ENCODE measurements at places on chromosomes 11 and 22.

DNA sequence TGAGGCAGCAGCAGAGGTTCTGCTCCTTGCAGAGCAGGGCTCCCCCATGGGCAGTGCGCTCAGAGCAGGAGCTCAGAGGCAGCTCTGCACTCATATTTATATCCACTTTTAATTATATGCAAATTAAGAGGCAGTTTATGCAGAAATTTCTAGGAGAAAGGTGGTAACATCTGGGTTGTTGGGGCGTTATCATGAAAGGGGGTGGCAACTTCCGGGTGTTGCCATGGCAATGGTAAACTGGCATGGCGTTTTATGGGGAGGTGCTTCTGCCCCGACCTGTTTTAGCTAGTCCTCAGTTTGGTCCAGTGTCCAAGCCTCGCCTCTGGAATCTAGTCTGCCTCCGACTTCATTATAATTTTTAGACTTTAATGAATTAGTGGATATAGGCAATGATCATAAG, 1191.7 kb downstream of the TBC1D22A start:
- no peaks in the 10 kb centered on the region for H3K4me1 ChIP-seq
- H3K4me3 ChIP-seq: no peak overlapping the region
- DNase-seq: no peak
- no peak overlapping the region for H3K27ac ChIP-seq
- no peaks in the 10 kb centered on the region for H3K27me3 ChIP-seq

DNA sequence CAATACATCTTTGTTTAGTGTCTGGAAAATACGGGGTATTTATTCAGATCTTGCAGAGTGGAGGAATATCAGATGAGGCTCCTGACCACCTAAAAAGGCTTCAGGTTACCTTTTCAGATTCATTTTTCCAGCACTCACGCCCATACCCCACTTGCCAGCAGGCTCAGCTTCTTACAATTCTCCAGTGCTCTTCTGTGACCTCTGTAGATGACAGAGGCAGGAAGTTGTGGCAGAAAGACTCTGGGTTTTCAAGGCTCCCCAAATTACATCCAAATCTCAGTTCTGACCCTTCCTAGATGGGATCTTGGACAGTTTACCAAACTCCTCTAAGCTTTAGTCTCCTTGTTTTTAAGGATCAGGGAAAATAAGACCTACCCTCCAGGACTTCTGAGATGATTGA, 61.1 kb downstream of the SYTL2 start:
- H3K36me3 ChIP-seq: no peaks in the 10 kb centered on the region
- no peaks in the 10 kb centered on the region for H3K4me1 ChIP-seq
- no peak overlapping the region for H3K27ac ChIP-seq
- no peak for DNase-seq

DNA sequence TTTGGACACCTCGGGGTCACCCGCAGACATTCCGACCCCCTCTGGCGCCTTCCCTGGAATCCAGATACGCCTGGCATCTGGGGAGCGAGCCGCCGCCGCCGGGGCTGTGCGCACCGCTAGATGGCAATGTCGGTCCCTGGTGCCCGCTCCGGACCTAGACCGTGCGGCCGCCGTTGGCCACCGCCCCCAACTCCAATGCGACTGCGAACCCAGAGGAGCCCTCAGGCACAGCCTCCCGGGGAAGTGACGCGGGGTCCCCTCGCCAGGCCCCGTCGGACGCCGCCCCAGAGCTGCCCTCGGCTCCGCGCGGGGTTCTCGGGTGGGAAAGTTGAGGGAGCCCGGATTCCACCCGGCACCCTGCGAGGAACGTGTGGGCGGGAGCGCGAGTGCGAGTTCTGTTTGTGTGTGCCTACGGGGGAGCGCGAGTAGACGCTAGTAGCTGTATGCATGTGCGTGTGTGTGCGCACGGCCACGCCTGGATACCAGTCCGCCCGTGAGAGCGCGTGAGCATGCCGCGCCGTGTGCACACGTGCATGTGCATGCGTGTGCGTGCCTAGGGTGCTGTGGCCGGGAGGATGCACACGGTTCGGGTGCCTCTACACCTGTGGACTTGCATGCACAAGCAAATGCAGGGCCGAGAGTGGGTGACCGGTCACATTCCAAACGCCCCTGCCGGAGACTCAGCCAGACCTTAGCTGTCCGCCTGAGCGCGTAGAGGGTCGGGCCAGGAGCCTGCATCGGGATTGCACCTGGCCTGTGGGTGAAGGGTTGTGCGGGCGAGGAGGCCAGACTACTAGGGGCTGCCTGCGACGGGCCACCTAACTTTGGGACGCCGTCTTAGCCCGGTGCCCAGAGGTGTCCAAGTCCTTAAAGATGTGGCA, 1.9 kb downstream of the CHRM4 start:
- peak overlapping the region; percentile 51 for H3K4me3 ChIP-seq
- H3K27ac ChIP-seq: no peak overlapping the region
- peaks cover 23% of the 10 kb centered on the region for H3K4me1 ChIP-seq
- peaks cover 17% of the 10 kb centered on the region for H3K27me3 ChIP-seq
- DNase-seq: peak; percentile 58
- H3K36me3 ChIP-seq: no peaks in the 10 kb centered on the region

DNA sequence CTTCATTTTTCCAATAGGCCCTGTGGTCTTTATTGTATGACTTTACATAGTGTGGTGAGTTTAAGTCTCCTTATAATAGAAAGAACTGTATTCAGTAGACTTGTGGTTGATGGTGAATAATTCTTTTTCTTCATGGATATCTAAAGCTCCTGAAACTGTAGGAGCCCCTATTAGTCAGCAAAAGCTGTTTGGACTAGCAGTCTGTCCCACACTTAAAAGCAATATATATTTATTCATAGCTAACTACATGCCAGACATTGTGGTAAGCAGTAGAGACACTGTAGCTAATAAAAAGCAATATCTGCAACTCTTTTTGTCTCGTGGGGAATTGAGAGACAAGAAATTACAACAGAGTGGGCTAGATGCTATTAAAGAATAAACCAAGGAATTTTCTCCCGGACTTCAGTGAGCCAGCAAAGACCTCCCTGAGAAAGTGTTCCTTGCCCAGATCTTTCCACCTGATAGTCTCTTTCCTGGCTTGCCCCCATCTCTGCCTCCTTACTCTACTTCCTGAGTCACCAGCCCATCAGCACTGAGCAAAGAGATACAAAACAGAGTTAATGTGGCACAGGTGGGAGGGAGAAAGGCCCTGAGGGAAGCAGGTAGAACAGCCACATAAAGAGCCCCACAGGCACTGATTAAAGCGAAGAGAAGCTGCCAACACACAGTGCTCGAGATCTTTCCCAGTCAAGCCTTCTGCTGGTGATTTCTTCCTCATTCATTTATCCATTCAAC, 1.4 kb upstream of the OR52W1 start:
- no peak for DNase-seq
- no peaks in the 10 kb centered on the region for H3K27me3 ChIP-seq
- H3K4me3 ChIP-seq: no peak overlapping the region
- peaks cover 17% of the 10 kb centered on the region for H3K4me1 ChIP-seq
- no peaks in the 10 kb centered on the region for H3K36me3 ChIP-seq
- H3K27ac ChIP-seq: no peak overlapping the region

DNA sequence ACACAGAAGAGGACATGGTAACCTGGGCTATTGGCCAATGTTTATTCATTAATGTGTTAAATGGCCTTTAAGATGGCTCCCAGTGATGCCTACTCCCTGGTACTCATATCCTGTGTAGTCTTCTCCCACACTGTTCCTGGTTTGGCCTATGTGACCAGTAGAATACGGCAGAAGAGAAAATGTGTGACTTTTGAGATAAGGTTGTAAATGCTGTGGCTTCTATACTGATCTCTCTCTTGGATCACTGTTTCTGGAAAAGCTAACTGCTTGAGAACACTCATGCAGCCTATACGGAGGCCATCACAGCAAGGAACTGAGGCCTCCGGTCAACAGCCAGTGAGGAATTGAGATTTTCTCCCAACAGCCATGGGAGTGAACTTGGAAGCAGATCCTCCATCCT, 24.1 kb downstream of the MAML2 start:
- H3K36me3 ChIP-seq: no peaks in the 10 kb centered on the region
- H3K4me1 ChIP-seq: peaks cover 75% of the 10 kb centered on the region
- DNase-seq: no peak
- H3K27ac ChIP-seq: no peak overlapping the region

- H3K4me3 ChIP-seq: no peak overlapping the region
- H3K27me3 ChIP-seq: no peaks in the 10 kb centered on the region
- H3K27ac ChIP-seq: no peak overlapping the region
- peaks cover 40% of the 10 kb centered on the region for H3K4me1 ChIP-seq
- no peak for DNase-seq
Observed at GRCh38 chr11:61147271-61147670, 14.0 kb downstream of the VPS37C start.

- H3K4me1 ChIP-seq: peaks cover 9% of the 10 kb centered on the region
- H3K27me3 ChIP-seq: no peaks in the 10 kb centered on the region
- no peak overlapping the region for H3K4me3 ChIP-seq
- H3K36me3 ChIP-seq: peaks cover 14% of the 10 kb centered on the region
- H3K27ac ChIP-seq: peak overlapping the region; percentile 50
Observed at GRCh38 chr11:1281974-1282365, 27.5 kb downstream of the TOLLIP start.

DNA sequence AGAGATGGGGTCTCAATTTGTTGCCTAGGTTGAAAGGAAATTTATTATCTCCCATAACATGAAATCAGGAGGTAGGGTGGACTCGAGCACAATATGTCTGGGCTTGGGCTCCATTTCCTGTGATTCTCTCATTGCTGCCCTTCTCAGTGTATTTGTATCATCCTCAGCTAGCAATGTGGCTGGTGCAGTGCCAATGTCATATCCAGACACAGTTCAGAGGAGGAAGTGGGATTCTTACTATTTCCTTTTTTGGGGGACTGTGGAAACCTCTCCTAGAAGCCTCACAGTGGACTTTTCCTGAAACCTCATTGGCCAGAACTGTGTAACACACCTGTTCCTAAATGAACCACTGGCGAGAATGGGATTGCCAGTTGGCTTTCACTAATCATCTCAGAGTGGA, 21.0 kb upstream of the SWAP70 start:
- DNase-seq: no peak
- H3K27ac ChIP-seq: no peak overlapping the region
- no peaks in the 10 kb centered on the region for H3K27me3 ChIP-seq
- H3K36me3 ChIP-seq: no peaks in the 10 kb centered on the region
- peaks cover 33% of the 10 kb centered on the region for H3K4me1 ChIP-seq

DNA sequence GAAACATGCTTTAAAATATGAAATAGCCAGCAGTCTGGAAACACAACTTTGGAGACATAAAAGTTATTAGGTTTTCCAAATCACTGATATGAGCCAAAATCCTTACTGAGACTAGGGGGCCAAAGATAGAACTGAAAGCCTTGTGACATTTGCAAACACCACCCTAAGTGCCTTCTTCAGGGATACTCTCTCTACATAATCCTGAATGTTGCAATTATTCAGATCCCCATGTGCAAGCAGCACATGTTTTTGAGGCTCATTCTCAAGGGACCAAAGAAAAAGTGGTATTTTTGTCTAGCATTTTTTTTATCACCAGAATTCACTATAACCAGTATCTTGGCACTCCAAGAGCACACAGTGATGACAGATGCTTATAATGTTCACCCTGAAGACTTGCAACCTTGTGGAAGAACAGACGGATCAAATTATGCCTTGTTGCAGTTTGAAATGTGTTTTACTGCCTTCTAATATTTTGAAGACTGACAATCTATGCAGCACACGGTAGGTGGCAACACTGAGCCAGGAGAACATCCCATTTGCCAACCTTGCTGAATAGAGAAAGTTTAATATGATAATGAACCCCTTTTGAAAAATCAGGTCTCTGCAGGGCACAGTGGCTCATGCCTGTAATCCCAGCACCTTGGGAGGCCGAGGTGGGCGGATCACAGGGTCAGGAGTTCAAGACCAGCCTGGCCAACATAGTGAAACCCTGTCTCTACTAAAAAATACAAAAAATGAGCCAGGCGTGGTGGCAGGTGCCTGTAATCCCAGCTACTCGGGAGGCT, 78.5 kb downstream of the PLEKHA7 start:
- peaks cover 13% of the 10 kb centered on the region for H3K4me1 ChIP-seq
- H3K27ac ChIP-seq: peak overlapping the region; percentile 77
- no peak overlapping the region for H3K4me3 ChIP-seq
- DNase-seq: no peak

DNA sequence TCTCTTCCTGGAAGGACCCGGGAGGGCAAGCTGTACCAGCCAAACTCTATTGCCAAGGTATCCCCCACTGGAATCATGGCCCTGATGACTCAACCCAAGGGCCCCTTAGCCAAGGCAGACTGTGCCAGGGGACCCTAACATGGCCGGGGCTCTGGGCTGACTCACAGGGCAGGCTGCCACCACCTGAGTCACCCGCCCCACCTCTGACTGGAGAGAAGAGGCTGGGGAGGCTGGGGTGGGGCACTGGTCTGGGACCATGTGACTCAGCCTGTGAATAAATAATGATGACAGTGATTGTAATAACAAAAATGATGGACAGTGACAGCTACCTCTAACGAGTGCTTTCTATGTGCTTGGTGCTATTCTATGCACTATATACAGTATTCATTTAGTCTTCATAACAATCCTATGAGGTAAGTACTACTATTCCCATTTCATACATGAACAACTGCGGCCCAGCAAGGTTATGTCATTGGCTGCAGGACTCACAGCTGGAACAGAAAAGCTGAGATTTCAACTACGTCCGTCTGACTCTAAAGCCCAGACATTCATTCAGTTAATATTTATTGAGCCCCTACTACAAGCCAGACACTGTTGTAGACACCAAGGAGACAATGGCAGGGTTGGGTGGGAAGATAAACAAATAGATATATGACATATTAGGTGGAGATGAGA, 84.2 kb downstream of the FBXO7 start:
- no peak for DNase-seq
- H3K27ac ChIP-seq: no peak overlapping the region
- H3K27me3 ChIP-seq: no peaks in the 10 kb centered on the region

- H3K27me3 ChIP-seq: peaks cover 58% of the 10 kb centered on the region
- H3K4me3 ChIP-seq: peak within 1 kb of the TSS; percentile 48
- peak; percentile 43 for DNase-seq
- no peaks in the 10 kb centered on the region for H3K36me3 ChIP-seq
- no peak within 1 kb of the TSS for H3K27ac ChIP-seq
- H3K4me1 ChIP-seq: peaks cover 5% of the 10 kb centered on the region
Observed at GRCh38 chr11:75240311-75241035, at the start of gene TPBGL. Gene TPBGL (plus strand): TSS chr11:75240774. CDS start chr11:75241050, 276 bp downstream.

GRCh38 chr22:38271927-38272372, 860 bp downstream of the TMEM184B start:
- DNase-seq: no peak
- peak overlapping the region; percentile 98 for H3K27ac ChIP-seq
- H3K36me3 ChIP-seq: no peaks in the 10 kb centered on the region
- H3K27me3 ChIP-seq: no peaks in the 10 kb centered on the region

GRCh38 chr11:34366522-34366921, 8.7 kb upstream of the ABTB2 start:
- H3K36me3 ChIP-seq: no peaks in the 10 kb centered on the region
- no peak for DNase-seq
- H3K4me3 ChIP-seq: no peak overlapping the region
- no peaks in the 10 kb centered on the region for H3K4me1 ChIP-seq
- no peak overlapping the region for H3K27ac ChIP-seq
- H3K27me3 ChIP-seq: peaks cover 6% of the 10 kb centered on the region

DNA sequence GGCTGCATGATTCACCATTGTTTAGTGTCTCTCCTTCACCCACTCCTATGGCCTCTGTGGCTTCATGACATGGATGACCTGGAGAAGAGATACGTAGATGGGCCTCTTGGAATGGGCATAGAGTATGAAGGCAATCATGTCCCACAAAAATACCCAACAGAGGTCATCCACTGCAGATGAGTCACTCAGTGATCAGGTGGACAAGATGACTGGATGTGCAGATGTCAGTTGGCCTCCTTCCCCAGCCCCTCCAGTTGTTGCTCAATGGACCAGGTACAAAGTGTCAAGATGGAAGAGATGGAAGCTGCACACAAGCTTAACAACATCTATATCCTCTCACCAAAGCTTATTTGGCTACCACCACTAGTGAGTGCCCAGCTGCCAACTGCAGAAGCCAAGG, 41.0 kb upstream of the CLPB start:
- H3K4me1 ChIP-seq: no peaks in the 10 kb centered on the region
- no peak for DNase-seq
- no peaks in the 10 kb centered on the region for H3K36me3 ChIP-seq
- no peak overlapping the region for H3K27ac ChIP-seq

All from heart left ventricle (tissue), 16 donors.